ENCODE measurements at places on chromosomes 5 and 9. TPM values are rescaled to one million over a fixed set of nuclear protein-coding genes. Genes with fewer than 3 reads are reported as not detected.

The ELP1 gene
- total RNA-seq, result 38.8 TPM

The ZFP2 gene
- total RNA-seq, result 3.5 TPM

The SLC1A3 gene
- total RNA-seq, result not detected

The CXCL14 gene
- not detected for total RNA-seq

The IL5 gene
- not detected for total RNA-seq

The PRSS3 gene
- 0.52 TPM for total RNA-seq

The PKD2L2 gene
- total RNA-seq, result not detected

Data from naive thymus-derived CD8-positive, alpha-beta T cell (primary cell).